H1 (cell line): ENCODE measurements at places on chromosomes 1 and 21.

- peak; percentile 72 for DNase-seq
Observed at GRCh38 chr1:9996624-9997582, at the start of gene RBP7. TSS of gene RBP7 (plus strand) at chr1:9997228. CDS start at chr1:9997259, 31 bp downstream.

GRCh38 chr1:161082483-161082882, 6.9 kb downstream of the NECTIN4 start:
- no peak for DNase-seq

DNA sequence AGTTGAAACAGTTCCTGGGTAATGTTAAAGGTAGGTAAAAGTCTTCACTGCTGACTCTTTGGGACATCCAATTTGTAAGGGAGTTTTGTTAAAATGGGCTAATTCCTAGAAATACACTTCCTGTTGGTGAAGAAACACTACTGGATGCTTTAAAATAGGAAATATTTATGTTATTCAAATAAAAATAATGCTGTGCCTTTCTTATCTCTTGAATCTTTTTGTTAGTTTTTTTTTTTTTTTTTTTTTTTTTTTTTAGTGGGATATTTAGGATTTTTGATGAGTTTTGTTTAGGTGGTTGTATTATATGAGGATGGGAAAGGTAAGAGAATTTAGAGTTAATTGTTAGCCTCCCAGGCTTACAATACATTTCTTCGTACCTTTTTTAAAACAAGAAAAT, 4.5 kb downstream of the MAGI3 start:
- DNase-seq = no peak

- no peak for DNase-seq
Observed at GRCh38 chr1:234970401-234970730, 158.3 kb downstream of the TOMM20 start.

DNA sequence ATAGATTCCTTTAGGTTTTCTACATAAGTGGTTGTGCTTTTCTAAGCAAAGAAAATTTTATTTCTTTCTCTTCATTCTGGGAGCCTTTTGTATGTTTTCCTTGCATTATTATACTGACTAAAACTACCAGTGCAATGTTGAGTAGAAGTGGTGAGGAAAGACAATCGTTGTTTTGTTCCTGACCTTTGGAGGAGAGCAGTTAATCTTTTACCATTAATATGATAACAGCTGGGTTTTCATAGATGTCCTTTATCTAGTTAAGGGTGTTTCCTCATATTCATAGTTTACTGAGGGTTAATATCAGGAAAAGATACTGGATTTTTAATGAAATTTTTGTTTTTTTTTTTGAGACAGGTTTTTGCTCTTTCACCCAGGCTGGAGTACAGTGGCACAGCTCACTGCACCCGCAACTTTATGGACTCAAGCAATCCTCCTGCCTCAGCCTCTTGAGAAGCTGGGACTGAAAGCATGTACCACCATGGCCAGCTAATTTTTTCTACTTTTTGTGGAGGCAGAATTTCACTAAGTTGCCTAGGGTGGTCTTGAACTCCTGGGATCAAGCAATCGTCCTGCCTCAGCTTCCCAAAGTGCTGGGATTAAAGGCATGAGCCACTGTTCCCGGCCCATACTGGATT, 9.0 kb upstream of the KCTD3 start:
- DNase-seq = no peak

- DNase-seq = no peak
Observed at GRCh38 chr21:43190544-43190943, 21.7 kb downstream of the CRYAA start.

GRCh38 chr1:94973309-94973922, 46.5 kb upstream of the CNN3 start:
- DNase-seq = no peak

- no peak for DNase-seq
Observed at GRCh38 chr1:62904856-62905225, 120.9 kb downstream of the ATG4C start.

GRCh38 chr1:153475282-153475681, 14.8 kb upstream of the S100A7 start:
- no peak for DNase-seq

- no peak for DNase-seq
Observed at GRCh38 chr1:72037745-72038343, 244.5 kb downstream of the NEGR1 start.
